ENCODE measurements at places on chromosomes 11 and 22.

DNA sequence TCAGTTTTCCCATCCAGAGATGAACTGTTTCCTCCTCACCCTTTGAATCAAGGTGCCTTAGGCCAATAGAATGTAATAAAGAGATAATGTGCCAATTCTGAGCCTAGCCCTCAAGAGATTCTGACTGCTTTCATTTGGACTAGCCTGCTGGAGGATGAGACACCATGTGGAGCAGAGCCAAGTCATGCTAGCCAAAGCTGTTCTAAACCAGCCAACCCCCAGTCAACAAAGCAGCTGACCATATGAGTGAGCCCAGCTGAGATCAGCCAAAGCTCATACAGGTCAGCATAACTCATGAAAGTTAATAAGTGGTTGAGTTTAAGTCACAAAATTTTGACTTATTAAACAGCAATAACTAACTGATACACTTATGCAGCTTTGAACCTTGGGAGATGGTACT is 66.7 kb upstream of the DBX1 start:
- no peak for DNase-seq

DNA sequence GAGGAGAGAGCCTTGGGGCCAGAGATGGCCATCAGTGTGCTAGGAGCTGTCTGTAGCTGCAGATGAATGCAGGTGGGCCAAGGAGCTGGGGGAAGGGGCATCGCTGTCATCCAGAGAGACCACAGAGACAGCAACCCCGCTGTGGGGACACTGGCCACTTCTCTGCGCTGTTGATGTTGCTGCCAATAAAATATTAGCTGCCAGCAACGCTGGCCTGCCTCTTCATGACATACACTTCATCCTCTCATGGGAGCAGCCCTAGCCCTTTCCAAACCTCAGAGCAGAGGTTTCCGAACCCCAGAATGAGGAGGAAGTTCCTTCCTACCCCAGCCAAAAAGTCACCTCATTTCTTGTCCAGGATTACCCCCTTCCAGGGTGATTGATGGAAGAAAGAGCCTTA is 106.2 kb downstream of the PARVA start:
- DNase-seq: no peak

DNA sequence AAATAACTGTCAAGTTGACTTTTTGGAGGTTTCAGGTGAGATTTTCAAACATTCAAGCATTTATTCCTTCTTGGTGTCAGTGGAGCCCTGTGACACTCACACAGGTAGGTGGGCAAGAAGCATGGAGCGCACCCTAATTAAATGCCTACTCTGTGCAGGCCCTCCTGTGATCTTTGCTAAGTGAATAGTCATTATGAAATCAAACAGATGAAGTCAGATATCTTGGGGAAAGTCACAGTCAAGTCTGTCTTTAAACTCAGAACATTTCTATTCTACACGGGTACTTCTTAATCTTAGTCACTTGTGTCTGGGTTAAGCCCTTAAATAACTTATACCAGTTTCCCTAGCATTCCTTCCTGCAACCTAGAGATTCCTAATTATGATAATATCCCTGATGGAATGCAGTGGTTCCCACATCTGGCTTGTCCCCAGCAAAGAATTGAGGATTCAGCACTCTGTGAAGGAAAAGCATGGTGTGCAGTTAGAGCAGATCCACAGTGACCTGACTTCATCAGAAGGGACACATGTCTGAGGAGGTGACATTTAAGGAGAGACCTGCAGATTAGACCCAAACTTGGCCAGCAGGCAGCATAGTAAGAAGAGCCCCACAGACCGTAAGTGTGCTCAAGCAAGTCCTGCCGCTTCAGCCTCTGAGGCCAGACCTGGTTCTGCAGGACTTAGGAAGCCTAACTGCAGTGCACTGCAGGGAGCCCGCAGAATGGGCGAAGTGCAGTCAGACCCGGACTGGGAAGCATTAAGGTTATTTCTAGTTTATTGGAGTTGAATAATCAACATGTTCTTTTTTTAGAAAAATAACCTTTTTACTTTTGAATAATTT is 85.3 kb upstream of the GAL start:
- DNase-seq: peak; percentile 10

DNA sequence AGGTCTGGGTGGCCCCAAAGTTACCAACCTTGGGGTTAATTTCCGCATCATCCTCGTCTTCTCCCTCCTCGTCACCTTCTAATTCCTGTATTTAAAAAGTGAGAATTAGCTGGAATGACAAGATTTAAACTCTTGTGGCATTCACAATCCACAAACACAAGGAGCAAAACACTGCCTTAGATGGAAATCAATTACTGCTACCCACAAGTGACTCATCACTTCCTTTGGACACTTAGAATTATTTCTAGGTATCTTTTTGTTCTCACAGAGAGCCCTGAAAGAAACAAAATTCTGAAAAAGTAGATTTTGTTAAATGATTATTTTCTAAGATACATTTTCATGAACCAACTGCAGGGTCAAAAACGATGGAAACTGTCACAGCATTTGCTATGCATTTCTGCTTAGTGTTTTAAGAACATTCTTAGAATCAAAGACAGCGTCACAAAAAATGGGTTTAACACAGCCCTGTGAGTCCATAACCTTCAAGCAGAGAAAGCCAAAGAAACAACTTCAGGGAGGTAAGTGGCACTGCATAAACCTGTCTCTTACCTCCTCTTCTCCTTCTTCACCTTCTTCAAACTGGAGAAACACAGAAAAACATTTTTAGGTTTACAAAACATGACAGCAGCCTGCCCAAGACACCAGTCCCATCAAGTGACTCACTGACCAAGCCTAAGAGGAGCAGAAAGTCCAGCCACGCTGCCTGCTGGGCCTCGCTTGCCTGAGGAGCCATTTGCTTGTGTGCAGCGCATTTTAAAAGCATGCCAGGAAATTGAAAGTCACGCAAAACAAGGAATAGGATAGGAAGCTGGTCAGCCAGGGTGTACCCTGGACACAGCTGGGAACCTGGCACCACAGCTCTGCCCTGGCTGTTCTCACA is 22.3 kb upstream of the PHLDA2 start:
- no peak for DNase-seq

DNA sequence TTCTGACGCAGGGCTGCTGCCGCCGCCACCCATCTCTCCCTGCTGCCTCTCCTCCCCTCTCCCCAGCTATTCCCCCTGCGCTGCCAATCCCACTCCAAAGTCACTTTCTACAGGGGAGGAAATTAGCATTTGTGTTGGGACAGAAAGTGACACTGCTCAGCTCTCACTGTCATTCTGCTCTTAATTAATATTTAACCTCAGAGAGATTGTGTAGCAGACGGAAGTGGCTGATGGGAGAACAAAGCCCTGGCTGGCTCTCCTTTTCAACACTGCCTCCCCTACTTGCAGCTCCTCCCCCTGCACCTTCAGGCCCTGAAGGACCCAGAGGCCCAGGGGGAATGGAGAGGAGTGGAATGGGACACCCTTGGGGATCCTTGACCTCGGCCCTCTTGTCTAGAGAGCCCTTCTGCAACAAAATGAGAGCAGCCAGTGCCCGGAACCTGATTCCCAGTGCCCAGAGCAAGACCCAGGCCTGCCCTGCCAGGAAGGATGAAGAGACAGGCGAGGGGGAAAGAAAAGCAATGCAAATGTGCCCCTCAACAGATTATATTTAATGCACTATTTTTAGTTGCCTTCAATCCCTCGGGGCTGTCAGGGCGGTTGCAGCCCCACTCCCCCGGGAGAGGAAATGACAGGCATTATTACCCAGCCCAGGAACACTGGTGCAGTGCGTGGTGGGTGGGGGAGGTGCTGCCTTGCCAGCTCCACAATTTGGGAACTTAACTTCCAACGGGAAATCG is 14.6 kb upstream of the NRGN start:
- no peak for DNase-seq

- no peak for DNase-seq
Measured at GRCh38 chr22:41757502-41757901, 43.0 kb upstream of the CCDC134 start.

DNA sequence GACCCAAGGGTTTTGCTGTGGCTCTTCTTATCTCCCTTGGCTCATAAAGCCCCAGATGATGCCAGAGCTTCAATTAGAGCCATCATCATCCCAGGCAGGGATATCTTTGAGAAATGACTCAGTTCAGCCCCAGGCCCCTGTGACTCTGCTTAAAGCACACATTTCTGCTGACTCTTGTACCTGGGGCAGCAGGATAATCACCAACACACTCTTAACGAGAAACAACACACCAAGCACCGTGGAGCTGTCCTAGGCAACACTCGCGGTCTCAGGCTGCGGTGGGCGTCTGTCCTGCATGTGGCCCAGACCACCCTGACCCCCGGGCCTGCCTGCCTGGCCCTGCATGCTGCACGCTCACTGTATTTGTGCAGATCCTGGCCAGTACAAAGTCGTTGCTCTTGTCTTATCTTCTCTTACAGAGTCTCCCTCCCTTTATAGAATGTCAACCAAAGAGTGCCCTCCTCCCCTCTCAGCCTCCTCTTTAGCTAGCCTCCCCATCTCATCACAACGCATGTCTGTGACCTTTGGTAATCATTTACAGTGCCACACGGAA is 114.2 kb upstream of the PARVA start:
- DNase-seq: no peak

- no peak for DNase-seq
Measured at GRCh38 chr22:19760058-19760950, at the start of gene TBX1. TSS of gene TBX1 (plus strand) at chr22:19760778. CDS start at chr22:19760844, 66 bp downstream.

DNA sequence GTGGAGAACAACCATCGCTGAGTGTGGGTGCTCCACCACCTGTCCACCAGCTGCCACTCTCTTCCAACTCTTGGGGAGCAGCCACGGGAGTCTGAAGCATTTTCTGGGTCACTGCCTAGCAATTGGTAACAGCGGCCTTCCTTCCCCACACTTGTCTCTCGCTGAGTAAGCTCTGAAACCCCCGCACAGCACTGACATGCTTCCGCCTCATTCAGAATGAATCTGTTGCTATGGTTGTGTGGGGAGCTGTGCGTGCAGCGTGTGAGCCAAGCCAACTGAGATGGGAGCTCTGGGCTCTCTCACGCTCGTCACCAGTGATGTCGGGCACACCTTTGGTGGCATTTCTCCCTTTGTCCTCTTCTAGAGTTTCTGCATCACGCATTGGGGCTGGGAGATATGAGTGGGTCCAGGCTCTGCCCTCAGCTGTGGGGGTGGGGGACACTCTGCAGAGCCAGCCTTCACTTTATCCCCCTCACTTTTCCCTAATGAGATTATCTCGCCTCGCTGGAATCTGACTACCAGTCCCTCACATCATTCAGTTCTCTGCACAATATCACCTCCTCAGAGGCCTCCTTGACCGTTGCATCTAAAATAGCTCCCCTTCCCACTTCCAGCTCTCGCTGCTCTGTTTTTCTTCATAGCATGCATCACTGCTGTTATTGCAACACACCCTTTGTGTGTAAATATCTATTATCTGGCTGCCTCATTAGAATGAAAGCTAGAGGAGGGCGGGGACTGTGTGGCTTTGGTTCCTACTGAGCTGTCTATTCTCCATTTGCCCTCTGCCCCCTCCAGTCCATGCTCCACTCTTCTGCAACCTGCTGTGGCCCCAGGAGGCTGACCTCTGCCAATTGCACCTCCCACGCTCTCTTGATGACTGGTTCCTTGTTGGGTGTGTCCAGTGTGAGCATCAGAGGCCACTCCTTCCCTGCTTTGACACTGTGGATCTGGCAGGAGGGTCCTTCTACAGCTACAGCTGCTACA is 569.9 kb upstream of the CADM1 start:
- DNase-seq: no peak

- DNase-seq: peak; percentile 50
Measured at GRCh38 chr11:120306519-120307242, 18.4 kb upstream of the TLCD5 start.

DNA sequence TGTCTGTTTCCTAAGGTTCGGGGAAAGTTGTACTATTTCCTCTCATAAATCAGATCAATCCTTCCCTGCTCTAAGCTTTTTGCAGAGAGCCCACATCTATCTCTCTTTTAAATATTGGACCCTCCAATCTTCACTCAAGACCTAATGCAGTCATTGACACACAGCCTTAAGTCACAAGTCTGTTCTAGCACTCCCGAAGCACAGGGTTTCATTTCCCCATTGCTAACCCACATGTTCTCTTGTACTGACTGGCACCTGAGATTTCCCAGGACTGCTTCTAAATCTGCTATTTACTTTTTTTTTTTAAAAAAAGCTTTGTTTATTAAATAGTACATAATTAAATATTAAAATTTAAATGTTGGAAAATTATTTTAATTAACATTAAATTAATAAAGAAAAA is 674.7 kb downstream of the TBC1D22A start:
- no peak for DNase-seq

DNA sequence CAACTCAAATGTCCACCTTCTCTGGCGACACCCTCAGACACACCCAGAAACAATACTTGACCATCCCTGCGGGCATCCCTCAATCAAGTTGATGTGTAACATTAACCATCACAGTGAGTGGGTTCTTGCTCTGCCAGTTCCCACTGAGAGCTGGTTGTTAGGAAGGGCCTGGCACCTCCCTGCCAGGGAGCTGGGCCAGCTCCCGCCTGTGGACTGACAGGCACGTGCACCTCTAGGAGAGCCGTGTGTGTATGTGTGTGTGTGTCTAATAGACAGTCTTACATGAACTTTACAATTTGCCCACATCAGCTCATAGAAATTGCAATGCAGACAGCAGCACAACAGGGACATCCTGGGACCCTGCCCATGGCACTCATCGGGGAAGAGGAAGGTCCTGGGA is 298.7 kb downstream of the SHANK2 start:
- DNase-seq: no peak

DNA sequence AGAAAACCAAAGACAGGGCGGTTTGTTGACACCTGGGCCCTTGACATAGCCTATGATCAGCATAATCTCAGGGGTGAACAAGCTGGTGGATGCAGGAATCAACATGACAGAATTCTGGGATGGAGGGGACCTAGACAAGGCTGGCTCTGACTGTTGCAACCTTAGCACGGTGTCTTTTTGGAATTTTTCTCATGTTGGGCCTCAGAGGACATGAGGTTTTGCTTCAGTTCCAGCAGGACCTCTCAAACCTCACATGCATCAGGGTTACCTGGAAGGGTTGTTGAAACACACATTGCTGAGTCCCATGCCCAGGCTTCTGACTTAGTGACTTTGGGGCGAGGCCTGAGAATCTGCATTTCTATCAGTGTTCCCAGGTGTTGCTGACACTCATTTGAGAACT is 345.6 kb upstream of the B3GAT1 start:
- DNase-seq: no peak

GRCh38 chr11:94272738-94273313 is 31.6 kb upstream of the IZUMO1R start:
- DNase-seq: no peak

GRCh38 chr11:72294616-72295395 is 50.8 kb upstream of the PHOX2A start:
- DNase-seq: no peak

- no peak for DNase-seq
Measured at GRCh38 chr22:43849731-43850130, 12.6 kb downstream of the SULT4A1 start.

GRCh38 chr11:279966-280705 is 1.9 kb downstream of the NLRP6 start:
- no peak for DNase-seq

- peak; percentile 38 for DNase-seq
Measured at GRCh38 chr11:107496011-107496410, 38.4 kb upstream of the CWF19L2 start.

- DNase-seq: peak; percentile 92
Measured at GRCh38 chr22:27238935-27239510, 562.5 kb downstream of the MN1 start.

- peak; percentile 54 for DNase-seq
Measured at GRCh38 chr11:134040386-134041302, 28.2 kb upstream of the JAM3 start.

- no peak for DNase-seq
Measured at GRCh38 chr22:20852503-20852902, 6.1 kb downstream of the PI4KA start.

Data from AG04449 (cell line).